ENCODE measurements at places on chromosomes 1 and 21.

- DNase-seq: no peak
Observed at GRCh38 chr1:156086256-156086662, 4.0 kb upstream of the MEX3A start.

- no peak for DNase-seq
Observed at GRCh38 chr1:55443175-55443915, 228.2 kb upstream of the USP24 start.

GRCh38 chr1:175635092-175635491 is 108.3 kb downstream of the TNR start:
- DNase-seq: no peak

DNA sequence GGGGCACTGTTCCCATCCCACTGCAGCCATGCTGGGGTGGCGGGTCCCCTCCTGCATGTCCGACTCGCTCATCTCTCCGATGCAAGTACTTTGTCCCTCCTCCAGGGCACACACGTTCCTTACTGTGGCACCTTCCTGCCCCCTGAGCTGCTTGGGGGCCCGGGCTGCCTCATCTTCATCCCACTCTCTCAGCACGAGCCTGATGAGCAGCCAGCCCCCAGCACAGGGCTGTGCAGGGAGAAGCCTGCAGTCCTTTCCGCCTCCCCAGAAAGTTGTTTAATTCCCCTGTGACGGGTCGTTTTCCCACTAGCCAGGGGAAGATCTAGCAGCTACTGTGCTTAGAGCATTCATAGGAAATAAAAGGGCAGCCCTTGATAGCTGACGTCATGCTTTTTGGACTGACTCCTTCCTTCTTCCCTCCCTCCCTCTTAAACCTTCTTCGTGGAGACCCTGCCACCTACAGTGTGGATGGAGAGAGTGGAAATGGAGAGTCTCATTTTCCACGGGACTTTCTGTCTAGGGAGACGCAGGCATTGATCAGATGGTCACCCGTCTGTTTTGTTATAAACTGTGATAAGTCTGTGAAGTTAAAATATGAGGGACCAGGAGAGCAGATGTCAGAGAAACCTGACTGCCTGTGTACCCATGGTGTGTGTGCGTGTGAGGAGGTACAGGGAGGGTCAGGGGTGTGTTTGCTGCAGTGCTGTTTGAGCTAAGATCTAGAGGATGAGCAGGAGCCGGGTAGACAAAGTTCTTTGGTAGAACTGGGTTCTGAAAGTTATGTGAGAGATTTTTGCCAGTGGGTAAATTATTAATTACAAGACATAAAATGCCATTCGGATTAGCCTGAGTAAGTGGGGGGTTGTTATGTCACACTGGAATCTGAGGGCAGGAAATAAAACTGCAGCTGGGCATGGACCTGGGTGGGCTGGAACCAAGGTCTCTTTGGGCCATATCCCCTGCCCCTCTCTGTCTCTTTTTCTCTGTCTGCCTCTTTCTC is 34.3 kb downstream of the GPR137B start:
- no peak for DNase-seq

DNA sequence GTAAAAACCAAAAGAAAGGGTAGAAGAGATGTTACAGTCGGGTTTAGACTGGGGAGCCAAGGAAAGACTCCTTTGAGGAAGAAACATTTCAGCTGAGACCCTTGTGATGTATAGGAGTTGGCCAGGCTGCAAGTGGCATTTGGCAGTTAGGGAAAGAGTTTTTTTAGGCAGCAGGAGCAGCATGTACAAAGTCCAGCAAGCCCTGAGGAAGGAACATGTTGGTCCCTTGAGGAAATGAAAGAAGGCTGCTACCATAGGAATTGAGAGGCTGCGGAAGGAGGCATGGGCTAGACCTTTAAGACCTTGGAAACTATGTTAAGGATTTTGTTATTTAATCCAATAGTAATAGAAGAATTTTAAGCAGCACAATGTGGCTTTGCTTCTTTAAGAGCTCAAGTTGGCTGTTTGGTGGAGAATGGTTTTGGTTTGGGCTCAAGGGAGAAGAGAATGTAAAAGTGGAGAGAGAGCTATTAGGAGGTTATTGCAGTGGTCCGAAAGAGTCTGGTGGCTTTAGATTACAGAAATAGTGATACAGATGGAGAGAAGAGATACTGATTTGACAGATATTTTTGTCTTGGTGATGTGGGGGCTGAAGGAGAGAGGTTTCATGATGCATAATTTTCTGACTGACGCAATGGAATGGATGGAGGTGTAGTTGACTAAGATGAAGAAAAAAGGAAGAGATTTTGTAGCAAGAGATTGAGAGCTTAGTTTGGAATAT is 26.6 kb downstream of the SMAP2 start:
- DNase-seq: no peak

DNA sequence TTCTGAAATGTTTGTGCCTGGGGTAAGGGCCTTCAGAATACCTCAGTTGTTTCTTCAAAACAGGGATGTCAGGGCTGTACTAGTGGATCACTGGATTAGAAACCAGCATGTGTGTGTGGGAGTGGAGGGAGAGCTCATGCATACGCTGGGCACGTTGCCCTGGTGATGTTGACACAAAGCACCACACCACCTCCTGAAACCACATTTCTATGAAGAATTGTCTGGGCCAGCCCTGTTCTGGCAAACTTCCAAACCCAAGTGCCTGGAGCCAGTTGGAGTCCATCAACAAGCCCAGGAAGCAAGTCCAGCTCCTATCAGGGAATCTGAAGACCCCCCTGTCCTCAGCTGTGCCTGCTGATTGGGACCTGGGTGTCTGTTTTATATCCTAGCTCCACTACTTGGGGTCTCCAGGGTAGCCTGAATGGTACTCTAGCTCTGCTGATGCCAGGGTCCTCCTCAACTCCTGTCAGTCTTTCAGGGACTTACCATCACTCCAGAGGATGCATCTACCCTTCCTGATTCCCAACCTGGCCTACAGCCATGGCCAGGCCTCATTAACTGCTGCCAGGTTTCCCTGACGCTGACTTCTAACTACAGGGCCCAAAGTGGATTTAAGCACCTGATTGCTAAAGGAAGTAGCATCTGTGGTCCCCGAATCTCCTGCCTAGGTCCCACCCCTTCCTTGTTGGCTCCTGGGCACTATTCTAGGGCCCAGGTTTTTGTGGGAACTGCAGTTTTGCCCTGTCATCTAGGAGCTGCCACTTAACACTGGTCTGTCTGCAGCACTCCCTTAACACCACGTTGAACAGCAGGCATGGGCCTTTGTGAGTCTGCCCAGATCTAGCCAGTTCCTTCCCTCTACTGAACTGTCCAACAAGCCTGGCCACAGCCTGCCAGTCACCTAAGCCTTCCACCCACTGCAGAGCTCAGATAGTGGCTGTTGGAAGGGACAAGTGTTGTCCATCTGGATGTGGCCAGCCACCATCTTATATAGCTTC is 45.5 kb downstream of the LPAR3 start:
- DNase-seq: no peak

Data from CD4-positive, alpha-beta memory T cell (primary cell).